ENCODE measurements at places on chromosomes 12 and 14.

GRCh38 chr12:32136404-32136803 lies 29.8 kb downstream of the BICD1 start:
- DNase-seq: no peak

- DNase-seq: no peak
Observed at GRCh38 chr14:65373016-65373670, 39.4 kb upstream of the FUT8 start.

DNA sequence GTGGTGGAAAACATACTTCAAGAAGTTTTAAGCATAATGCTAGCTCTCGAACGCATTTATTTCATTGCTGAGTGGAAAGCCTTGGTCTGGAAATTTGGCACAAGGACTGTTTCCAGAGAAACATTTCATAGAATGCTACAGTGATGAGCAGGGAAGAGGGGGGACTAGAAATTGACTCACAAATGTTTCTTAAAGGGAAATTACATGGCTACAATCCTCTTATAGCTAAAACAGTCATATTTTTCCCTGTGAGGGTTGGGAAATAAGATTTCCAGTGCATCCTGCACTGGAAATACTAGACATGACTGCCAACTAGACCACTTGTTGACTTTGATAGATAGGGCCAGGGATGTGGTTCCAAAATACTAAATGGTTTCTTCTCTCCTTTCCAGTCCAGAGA lies 197.3 kb upstream of the RGS6 start:
- no peak for DNase-seq

DNA sequence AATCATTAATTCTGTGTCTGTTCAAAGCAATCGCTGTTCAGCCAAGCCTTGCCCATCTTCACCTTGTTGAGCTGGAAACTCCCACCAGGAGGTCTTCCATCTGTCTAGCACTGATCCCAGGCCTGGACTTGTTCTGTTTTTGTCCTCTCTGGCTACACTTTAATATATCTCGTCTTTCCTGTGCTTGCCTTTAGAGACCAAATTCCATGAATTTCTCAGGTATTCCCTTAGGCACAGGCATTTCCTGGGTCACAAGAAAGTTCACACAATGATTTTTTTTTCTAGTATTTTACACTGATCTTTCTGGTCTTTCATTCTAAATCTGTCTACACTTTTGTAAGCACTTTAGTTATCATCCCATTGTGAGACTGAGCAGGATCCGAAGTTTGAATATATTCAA lies 116.4 kb upstream of the CCND2 start:
- DNase-seq: no peak

- DNase-seq: no peak
Observed at GRCh38 chr14:33592297-33592696, 358.6 kb downstream of the EGLN3 start.

- no peak for DNase-seq
Observed at GRCh38 chr12:103566398-103566797, 20.7 kb upstream of the STAB2 start.

DNA sequence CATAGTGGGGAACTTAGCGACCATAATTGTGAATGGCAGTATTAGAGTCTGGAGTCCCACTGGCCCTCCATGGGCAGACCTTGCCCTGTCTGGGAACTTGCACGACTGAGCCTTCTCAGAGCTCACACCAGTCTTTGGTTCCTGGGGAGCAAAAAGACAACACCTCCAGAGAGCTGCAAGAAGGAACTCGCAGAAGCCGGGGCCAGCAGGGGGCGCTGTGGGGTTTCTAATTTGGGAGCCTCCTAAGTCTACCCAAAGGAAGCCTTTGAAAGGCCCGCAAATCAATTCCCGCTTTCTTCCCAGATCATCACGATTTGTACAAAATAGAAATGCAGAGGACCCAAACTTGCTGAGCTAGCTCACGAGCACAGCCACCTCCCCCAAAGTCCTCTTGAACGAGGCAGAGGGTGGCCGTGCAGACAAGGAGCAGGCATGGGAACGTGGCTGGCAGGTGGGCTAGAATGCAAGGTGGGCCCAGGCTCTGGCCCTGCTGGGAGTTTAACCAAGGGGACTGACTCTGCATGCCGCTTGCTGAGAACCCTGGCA lies 46.3 kb upstream of the FBXO21 start:
- peak; percentile 8 for DNase-seq

DNA sequence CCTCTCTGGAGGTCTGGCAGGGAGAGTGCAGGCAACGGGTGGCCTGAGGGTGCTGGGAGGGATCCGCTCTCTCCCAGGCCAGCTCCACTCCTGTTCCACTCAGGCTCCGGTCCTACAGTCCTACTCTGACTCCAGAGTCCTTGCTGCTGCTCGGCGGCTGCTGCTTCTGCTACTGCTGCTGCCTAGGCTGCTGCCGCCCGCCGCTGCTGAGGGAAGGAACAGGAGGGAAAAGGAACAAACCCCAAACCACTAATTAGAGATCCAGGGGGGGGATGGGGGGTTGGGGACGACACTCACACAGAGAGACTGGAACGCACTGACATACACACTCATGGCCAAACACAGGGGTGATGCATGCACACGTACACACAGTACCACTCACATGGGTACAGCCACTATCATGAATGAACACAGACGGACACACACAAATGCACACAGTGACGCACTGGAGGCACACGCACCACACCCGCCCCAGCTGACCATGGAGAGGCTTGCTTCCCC lies at the start of gene SP7:
Gene SP7, minus strand, starts transcription at position 174 of the 501 bp plus-strand sequence. CDS start 708 bp downstream, outside the sequence.
- no peak for DNase-seq
